ENCODE measurements at places on chromosomes 3 and 15.
A peak's percentile ranks its signal among the peaks of the same experiment; 100 is the strongest.

GRCh38 chr15:93640411-93640962, 551.5 kb upstream of the RGMA start:
- no peak for DNase-seq

- no peak for DNase-seq
Measured at GRCh38 chr3:108767253-108767652, 10.0 kb upstream of the RETNLB start.

- DNase-seq, result peak; percentile 63
Measured at GRCh38 chr3:125150525-125151441, 61.8 kb downstream of the SLC12A8 start.

- DNase-seq, result no peak
Measured at GRCh38 chr3:66411474-66411873, 89.3 kb downstream of the LRIG1 start.

- no peak for DNase-seq
Measured at GRCh38 chr15:61062268-61062861, 166.7 kb downstream of the RORA start.

GRCh38 chr3:59775106-59775505, 725.3 kb upstream of the CFAP20DC start:
- no peak for DNase-seq

DNA sequence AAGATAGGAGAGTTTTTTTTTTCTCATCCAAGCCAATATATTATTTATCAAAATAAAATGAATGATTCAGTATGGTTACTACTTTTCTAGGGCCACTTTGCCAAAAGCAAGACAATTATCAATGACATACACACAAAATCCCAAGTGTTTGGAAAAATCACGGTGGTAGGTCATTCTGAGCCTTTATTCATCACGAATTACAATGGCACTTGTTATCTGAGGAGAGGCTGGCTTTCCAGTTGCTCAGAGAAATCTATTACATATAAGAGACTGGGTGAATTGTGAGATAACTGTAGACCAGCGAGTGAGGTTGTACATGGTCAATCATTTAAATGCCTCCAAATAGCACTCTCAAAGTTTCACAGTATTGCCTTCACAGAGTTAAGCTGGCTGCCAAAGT, 20.4 kb upstream of the FGF12 start:
- no peak for DNase-seq

GRCh38 chr3:143334231-143334630, 214.7 kb downstream of the CHST2 start:
- no peak for DNase-seq

- DNase-seq, result no peak
Measured at GRCh38 chr3:160739079-160739478, 17.0 kb upstream of the PPM1L start.

GRCh38 chr15:68663526-68663925, 84.7 kb downstream of the CORO2B start:
- no peak for DNase-seq

DNA sequence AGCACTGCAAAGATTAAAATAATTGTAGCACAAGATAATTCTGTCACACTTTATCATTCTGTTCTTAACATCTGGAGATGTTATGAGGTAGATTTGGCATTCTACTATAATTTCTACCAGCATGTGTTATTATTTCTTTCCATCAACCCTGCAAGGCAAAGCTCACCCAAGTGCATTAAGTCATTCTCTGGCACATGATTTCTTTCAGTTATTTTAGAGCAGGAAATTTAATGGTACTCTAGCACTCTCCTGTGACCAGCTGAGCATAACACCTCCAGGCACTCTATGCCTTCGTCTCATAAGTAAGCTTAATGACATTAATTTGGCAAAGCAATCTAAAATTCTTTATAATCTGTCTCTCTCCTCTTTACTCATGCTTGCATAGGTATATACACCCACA, 300.2 kb upstream of the GPR149 start:
- no peak for DNase-seq

DNA sequence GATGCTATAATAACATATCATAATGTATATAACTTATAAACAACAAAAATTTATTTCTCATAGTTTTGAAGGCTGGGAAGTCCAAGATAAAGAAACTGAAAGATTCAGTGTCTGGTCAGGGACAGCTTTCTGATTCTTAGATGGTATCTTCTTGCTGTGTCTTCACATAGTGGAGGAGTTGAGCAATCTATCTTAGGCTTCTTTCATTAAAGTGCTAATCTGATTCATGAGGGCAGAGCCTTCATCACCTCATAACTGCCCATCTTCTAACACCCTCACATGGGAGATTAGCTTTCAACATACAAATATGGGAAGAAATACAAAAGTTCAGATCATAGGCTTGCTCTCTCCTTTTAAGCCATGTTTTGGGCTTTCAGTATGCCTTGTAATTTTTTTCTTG, 774.8 kb upstream of the EPHA6 start:
- DNase-seq, result no peak

GRCh38 chr15:90062462-90062932, 39.8 kb downstream of the IDH2 start:
- no peak for DNase-seq

DNA sequence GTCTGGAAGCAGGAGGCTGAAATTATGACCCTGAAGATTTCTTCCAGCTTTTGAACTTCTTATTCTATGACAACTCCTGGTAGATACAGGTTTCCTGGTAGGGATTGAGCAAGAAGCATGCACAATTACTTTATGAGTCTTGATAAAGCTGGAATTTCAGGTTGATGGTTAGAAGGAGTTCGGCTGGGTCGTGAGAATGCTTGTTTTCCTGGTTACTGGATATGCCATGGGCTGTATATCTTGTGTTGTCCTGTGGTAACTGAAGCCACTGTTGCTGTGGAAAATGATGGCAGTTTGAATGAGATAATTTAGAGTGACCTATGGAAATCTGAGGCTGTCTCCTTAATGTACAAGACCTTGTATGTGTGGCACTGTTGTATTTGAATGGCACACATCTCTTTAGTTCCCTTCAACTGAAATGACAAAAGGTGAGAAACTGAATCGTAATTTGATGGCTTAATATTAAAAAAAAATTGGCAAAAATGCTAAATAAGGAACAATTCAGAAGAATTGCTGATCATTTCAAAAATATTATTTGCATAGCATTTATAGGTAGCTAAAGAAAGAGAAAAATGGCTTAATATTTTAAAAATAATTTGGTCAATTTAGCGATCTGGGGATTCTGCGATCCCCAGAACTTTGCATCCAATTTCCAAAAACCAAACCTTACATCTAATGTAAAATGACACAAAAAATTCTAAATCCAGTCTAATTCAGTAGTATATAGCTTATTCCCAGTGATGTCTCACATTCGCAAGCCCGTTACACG, 1.1 kb upstream of the UBE2E1 start:
- DNase-seq, result no peak

- no peak for DNase-seq
Measured at GRCh38 chr15:94322141-94322540, 90.8 kb downstream of the MCTP2 start.

- no peak for DNase-seq
Measured at GRCh38 chr3:65952842-65953241, 85.9 kb downstream of the MAGI1 start.

DNA sequence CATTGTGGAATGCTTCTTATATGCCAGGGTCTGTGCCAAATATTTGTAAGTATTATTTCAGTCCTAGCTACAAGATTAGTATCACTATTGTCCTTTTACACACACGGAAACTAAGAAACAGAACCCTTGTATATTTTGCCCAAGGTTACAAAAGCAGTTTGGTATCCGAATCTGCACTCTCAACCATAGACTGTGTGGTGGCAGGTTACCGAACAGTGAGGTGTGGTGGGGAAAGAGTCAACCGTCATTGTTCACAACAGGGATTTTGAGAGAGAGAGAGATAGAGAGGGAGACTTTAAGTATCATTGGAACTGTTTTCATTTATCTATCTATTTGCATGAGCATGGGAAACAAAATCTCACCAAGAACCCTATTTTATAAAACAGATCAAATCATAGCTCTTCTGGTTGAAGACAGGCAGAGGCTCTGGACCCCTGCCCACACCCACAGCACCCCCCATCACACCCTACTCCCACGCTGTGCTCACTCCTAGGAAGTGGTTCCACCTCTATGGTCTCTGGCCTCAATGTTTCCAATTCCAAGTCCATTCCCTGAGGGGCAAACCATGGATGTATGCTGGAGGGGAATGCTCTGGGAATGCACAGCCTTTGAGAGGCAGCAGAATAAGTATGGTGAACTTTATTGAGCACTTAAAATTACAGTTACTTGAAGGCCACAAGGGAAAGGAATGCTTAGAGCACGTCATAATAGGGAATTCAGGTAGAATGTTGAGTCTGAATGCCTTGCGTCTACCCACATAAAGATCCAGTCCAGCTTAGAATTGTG, 69.0 kb downstream of the ARHGAP31 start:
- no peak for DNase-seq

DNA sequence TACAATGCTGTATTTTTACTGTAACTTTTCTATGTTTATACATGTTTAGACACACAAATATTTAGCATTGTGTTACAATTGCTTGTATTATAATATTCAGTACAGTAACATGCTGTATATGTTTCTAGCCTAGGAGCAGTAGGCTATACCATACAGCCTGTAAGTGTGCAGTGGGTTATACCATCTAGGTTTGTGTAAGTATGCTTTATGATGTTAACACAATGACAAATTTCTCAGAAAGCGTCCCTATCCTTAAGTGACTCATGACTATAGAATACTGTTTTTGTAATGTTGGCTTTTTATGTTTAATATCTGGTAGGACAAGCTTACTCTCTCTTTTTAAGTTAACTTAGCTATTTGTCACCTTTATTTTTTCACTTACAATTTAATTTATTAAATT, 127.5 kb upstream of the THRB start:
- DNase-seq, result no peak

- no peak for DNase-seq
Measured at GRCh38 chr15:28132524-28133275, 33.6 kb upstream of the OCA2 start.

DNA sequence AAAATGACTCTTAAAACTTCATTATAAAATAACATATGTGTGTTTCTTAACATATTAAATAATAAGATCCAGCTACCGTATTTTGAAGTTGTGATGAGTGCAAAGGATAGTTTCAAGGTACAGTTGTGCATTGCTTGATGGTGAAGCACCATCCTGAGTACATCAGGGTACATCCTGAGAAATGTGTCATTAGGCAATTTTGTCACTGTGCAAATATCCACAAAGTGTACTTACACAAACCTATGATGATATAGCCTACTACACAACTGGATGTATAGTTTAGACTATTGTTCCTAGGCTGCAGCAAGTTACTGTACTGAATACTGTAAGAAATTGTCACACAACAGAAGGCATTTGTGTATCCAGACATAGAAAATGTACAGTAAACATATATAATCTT, 20.8 kb upstream of the TM4SF1 start:
- no peak for DNase-seq

GRCh38 chr3:131326307-131326706, 55.3 kb upstream of the NUDT16 start:
- no peak for DNase-seq

GRCh38 chr15:27084844-27085243, 113.9 kb downstream of the GABRG3 start:
- DNase-seq, result no peak

- no peak for DNase-seq
Measured at GRCh38 chr3:124407260-124407659, 323.0 kb upstream of the UMPS start.

GRCh38 chr3:165156757-165157420, 39.3 kb downstream of the SLITRK3 start:
- no peak for DNase-seq

DNA sequence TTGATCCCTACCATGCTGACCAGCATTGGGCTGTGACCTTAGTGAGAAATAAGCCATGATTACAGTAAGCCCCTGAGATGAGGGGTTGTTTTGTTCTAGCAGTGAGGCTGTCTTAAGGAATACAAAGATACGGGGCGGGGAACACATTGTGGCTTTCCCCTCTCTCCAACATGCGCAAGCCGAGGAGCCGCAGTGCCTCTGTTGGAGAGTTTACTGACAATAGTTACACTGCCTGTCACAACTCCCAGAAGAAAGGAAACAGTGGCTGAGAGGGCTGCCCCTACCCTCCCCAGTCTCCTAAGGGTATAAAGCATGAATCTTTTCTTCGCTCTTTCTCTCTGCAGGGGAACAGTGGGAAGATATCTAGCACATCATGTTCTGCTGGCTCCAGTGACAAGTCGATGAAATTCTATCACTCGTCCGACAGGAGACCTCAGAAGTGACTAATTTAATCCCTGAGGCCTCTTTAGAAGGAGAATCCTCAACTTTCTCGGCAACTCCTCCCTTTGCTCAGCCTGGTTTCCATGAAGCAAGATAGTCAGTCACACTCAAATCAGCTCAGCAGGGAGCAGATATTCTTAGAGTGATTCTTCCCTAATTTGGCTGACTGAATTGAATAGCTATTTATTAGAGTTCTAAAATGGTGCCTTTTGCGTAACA, 409.0 kb upstream of the PROK2 start:
- DNase-seq, result no peak

All from iPS-NIHi11 (cell line).